ENCODE measurements at places on chromosomes 4 and X. TPM values are rescaled to one million over a fixed set of nuclear protein-coding genes. Genes with fewer than 3 reads are reported as not detected.

Gene TMEM144
- total RNA-seq, result 3.2 TPM

Gene FGD1
- 2.4 TPM for total RNA-seq

Gene CLCN4
- 6.5 TPM for total RNA-seq

Gene PARM1
- total RNA-seq, result 0.09 TPM

Gene JADE3
- total RNA-seq, result 10.9 TPM

Gene RAI2
- 2.2 TPM for total RNA-seq

Gene APOO
- total RNA-seq, result 5.6 TPM

Gene TFE3
- 22.8 TPM for total RNA-seq

Gene CITED1
- not detected for total RNA-seq

Gene ETNPPL
- total RNA-seq, result not detected

Gene BOD1L1
- total RNA-seq, result 38.7 TPM

Gene RASGEF1B
- total RNA-seq, result 0.33 TPM
